ENCODE measurements at places on chromosomes 3 and 15.

- no peak for DNase-seq
These were observed 43.5 kb downstream of the KY start for GRCh38 chr3:134607054-134608022.

GRCh38 chr3:50230104-50230793, 5.8 kb upstream of the GNAI2 start:
- DNase-seq = no peak

- no peak for DNase-seq
These were observed 930.2 kb upstream of the ALCAM start for GRCh38 chr3:104436506-104436905.

DNA sequence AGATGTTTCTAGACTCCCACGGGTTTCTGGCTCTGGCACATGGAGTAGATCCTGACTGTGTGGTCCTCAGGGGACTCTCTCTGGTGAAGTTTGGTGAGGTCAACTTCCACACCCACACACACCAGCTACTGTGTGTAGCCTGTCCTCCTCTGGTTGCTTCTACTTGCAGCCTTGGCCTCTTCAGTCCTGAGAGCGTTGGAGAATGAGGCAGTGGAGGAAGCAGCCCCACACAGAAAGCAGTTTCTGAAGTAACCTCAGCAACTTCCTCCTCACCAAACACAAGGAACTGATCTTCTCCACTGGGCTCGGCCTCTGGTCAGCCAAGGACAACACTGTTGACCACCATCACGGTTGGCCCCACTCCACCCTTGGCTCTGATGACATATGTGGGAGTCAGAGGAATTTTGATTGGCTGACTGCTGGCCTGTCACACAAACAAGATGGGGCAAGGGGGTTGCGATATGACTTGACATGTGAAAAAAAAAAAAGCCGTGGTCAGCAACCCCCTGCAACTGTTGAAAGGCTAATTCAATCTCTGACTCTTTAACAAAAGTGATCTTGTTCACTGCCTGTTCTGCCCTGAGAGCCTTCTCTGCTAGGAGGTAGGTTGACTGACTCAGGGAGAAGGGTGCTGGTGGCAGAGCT, 19.6 kb downstream of the CD86 start:
- DNase-seq = peak; percentile 17

DNA sequence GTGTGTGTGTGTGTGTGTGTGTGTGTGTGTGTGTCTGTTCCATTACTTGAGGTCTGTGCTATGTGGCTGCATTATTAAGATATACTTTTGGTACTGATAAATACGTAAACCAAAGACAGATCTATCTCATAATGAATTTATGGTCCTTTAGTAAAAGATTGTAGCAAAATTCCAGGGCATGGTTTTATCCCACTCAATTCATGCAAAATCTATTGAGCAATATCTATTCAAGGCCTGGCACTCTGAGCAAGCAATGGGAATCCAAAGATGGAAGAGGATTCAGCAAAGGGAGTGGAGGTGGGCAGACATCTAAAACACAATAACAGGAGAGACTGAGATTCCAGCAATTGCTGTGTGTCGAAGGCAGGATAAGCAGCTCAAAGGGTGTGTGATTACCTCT, 86.8 kb downstream of the RFTN1 start:
- DNase-seq = no peak

DNA sequence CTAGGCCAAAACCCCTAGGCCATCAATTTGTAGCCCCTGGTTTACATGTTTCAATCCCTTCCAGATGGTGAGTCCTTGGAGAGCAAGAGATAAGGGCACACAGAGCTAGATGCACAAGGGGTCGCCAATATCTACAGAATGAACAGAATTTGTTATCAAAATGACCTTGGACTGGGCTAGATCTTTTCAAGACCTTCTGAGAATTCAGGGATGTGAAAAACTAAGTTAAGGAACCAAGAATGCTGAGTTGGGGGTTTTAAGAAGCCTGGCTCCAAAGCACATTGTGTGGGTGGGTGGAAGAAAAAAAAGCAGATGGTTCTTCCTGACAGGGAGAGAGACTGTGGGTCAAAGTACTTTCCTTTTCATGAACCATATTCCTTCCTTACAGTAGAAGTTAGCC, 10.2 kb downstream of the CDCP1 start:
- no peak for DNase-seq

DNA sequence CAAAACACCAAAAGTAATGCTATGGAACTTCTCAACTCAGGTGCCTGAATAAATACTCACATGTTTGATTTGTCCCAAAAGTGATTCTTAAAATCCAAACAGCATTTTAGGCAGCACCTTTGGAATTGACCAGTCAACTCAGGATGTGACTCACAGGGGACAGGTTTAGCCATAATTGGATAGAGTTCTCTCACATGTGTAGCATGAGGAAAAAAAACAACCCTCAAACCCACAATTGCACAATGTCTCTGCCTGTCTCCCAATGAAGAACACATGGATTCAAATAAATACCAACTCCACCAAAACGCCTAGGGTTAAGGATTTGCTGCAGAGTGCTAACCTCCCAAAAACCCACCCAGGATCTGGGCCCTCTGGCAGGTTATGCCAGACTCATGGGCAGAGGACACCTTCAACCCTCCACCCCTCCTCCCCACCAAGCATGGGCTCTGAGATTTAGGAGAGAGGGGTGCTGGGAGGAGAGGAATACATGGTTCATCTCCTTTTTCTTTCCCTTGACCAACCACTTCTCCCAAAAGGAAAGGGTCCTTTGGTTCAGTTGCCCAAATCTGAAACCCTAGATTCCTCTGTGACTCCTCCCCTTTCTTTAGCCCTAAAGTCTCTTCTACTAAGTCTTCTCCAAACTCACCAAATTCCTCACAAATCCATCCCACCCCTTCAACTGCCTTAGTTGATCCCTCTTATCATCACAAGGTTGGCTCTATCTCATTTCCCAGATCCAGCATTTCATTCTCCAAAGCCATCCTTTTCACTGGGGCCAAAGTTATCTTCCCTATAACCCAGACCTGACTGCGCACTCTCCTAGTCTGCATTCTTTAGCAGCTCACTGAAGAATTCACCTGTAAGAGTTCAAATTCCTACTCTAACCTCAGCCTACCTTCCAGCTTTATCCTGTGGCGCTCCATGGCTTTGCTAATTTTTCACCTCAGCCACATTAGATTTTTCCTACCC, 7.7 kb downstream of the RYK start:
- no peak for DNase-seq

- DNase-seq = no peak
These were observed 8.0 kb upstream of the OXTR start for GRCh38 chr3:8777201-8777977.

- DNase-seq = no peak
These were observed 69.6 kb upstream of the COL8A1 start for GRCh38 chr3:99568663-99569335.

DNA sequence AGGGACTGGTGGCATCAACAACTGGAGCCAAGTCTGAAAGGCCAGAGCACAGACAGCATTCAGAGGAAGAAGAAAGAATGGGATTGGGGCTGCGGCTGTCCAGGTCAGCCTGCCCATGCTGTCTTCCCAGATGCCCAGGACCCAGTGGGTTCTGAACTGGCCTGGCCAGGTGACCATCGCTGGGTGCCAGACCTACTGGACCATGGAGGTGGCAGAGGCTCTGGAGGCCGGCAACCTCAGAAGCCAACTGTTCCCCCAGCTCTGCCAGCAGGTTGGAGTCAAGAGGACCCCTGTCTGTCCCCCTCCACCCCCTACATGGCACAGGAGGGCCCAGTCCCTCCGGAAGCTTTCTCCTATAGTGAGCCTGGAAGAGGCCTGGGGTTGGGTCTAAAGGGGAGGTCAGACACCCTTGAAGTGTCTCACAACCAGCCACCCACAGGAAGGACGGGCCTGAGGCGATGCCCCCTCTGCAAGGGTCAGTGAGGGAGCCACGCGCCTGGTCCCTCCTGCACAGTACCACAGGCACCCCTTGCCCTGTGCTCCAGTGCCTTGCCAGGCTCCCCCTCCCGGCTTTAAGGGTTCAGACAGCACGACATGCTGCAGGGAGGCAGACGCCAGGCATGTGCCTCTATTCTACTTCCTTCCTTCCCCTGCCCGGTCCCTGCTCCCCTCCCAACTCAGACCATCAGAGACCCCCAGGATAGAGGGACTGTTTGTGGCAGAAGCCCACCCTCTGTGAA, 43.2 kb downstream of the DNAH1 start:
- DNase-seq = no peak

- no peak for DNase-seq
These were observed 145.9 kb downstream of the TNIK start for GRCh38 chr3:171314341-171314740.

GRCh38 chr15:35182841-35183479, 97.9 kb upstream of the NANOGP8 start:
- DNase-seq = no peak

DNA sequence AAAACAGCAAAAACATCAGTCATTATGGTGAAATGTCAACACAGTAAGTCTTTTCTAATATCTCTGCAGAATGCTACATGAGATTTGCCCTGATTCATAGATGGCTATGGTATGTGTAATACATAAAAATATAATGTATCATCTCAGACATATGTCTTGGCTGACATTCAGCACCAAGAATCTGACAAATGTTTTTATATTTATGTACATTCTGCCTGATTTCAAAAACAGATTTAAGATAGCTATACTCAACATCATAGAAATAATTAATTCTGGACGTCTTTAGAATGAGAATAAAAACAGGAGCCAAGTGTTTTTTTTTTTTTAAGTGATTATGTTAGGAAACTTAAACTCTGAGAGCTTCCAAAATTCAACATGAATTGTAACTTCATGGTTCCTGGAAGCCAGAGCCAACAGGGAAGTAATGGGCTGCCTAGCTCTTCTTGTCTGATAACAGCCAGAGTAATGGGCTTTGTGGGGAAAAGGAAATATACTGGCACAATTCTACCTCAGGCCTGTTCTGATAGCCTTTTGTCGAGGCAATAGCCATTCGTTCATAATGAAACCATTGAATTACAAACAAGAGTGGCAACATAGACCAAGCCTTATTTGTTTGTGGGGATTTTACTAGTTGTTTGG, 184.4 kb downstream of the VGLL4 start:
- DNase-seq = no peak

DNA sequence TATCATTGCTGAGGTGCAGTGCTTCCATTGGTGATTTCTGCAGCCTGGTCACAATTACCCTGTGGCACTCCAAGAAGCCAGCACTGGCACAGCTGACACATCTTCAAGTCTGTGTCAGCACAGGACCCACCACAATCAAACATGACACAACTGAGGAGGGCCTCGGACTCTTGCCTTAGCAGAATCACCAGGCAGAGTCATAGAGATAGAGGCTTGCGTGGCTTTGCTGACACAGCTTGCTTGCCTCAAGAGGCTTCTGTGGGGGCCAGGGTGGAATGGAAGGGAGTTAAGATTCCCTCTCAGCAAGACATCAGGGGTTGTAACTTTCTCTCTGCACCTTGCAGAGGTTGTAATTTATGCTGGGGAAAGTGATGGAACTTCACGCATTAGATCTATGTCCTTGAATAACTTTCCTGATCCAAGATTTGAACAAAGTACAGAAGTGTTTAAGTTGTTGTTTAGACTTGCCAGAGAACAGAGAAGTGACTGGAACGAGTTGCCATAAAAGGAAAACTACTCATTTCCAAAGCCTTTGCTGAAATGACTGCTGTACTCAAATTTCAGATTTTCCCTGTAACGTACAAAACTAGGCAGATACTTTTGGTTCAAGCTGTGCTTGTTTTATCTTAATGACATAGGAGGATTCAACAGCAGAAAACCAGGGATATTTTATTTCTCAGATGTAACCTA, 170.7 kb downstream of the DIPK2A start:
- no peak for DNase-seq

GRCh38 chr3:171346582-171347300, 113.5 kb downstream of the TNIK start:
- DNase-seq = no peak

DNA sequence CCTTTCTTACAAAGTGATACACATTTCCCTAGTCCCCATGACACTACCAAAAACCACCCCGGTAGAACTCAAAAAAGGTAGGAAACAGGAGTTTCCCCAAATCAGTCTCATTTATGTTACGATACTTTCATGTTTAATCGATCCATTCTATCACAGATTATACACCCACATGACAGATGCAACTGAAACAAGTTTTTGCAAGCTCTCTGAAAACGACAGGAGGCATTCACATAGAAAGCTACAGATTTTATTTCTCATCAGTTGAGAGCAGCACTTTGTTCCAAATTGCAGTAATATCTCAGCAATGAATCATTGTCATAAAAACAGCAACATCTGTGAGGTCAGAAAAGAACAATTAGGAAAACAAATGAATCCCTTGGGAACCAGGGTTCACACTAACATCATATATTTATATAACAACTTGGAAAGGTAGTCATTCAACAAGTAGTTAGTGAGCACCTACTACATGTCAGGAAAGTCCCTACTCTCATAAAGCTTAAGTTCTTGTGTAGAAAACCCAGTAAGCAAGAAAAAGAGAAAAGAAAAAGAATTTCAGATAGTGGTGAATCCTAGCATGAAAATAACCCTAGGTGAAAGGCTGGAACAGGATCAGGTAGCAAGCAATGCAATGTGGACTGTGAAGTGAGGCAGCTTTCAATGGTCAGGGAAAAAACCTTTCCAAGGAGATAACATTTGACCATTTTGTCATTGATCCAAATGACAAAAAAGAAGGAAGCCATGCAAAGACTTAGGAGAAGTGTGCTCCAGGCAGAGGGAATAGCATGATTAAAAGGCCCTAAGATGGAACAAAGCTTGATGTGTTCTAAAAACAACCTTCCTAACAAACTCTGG, 8.3 kb downstream of the PLD1 start:
- DNase-seq = no peak

- no peak for DNase-seq
These were observed 275.1 kb upstream of the LRTM1 start for GRCh38 chr3:55203006-55203405.

DNA sequence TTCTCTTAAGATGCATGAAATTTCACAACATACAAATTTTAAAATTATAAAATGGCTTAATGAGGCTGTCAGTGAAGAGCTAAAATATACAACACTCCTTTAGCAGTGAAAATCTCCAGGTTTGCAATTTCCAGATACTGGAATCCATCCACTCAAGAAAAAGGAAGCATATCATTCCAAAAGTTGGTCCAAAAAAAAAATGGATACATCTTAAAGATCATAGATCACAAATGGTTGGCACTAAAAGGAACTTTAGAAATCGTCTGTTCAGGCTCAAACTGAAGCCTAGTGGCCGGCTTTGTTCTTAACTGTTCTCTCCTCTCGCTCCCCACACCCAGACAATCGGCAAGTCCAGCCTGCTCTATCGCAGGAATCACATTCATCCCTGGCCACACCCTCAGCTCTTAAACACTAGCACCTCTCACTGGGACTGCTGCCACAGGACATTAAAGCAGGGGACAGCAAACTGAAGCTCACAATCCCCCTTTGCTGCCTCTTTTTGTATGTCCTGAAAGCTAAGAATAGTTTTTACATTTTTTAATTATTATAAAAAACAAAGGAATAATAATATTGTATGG, 130.3 kb upstream of the CDIN1 start:
- DNase-seq = no peak

All from CD4-positive, alpha-beta T cell treated with Interleukin-12 subunit alpha and Interleukin-12 subunit beta, for 1 hour (primary cell).